ENCODE measurements at places on chromosomes 3 and 15. TPM values are rescaled to one million over a fixed set of nuclear protein-coding genes. Genes with fewer than 3 reads are reported as not detected.

DNA sequence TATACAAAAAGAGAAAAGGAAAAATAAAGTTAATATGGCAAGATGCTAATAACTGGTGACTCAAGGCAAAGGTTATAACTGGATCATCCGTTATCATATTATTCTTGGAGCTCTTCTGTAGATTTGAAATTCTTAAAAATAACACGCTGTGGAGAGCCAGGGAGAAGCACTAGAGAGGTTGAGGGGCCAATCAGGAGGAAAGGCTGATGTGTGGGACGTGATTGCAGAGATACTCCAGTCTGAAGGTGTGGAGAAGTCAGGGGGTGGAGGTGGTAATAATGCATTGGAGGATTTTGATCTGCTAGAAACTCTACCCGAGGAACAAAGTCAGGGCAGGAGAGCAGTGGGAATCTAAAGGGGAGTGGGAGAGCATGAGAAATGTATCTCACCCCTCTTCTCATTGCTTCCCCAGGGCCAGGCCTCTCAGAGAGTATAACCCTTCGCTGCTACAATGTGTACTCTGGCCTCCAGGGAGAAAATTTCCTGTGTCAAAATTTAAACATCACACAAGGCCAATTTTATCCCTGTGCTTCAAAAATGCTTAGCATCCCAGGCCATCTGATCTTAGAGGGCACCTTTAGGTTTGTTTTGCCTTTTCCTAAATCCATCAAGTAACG is 211.5 kb upstream of the SEMA6D start:
- DNase-seq = no peak

DNA sequence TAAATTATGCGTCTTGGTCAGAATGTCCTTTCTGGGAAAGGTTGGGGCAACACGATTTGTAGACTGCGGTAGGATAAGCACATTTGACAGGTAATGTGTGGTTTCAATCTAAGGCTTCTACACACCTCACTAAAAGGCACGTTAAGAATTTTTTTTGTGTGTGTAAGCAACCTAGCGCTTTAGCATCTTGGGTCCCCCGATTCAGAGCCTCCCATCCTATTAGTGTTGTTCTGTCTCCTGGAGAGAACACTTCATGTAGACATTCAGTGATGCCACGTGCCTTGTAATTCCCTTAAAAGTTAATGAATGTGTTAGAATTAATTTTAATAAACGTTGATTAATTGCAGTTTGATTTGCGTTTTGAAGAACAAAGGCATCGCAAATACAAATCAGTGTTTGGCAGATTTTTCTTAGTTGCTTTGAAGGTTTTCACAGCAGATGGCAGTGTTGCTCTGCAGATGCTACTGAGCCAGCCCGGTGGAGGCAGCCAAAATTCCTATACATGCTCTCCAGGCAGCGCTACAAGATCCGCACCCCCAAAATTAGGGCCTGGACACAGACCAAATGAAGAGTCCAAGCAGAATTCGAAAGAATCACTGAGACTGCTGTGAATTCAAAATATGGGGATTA is 63.5 kb downstream of the OTOL1 start:
- peak; percentile 51 for DNase-seq

DNA sequence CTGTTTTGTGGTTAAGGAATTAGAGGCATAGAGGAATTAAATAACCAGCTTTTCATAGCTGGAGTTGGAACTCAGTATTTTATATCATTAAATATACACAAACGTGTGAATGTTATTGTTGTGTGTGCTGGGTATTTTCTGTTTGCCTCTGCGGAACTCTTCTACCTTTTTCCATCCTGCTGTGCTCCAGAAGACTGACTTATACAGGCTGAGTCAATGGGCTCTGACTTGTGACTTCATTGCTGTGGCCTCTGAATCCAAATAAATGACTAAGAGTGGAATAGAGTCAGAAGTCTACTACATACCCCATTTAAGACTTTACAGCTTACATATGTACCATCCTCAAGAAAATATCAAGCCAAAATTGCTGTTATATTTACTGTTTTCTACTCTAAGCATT is 17.6 kb downstream of the ARIH1 start:
- DNase-seq = no peak

DNA sequence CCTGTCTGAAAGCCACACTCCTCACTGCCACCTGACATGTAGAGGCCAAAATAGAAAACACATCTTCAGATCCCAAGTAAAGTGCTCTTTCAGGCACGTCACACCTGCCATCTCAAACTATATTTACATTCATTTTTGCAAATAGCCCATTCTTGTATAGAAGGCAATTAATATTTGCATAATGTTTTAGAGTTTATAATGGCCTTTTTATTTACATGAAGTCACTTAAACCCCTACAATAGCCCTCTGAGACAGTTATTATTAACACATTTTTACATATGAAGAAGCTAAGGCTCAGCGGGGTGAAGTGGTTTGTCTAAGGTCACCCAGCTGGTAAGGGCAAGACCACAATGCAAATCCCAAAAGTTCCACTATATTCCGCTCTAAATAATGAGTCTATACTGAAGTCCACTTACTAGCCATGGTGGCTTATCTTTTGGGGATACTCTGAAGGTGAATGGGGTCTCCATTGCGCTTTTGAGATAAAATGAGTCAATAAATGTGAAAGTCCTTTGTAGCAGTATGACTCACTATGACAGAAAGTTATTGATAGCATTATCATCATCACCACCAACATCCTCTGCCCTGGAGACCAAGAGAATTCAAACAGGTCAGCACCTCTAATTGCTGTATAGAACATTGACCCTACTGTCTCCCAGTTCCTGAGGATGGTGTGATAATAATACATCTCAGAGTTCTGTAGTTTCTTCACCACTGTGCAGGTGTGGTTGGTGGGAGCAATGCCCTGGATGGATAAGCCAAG is 155.9 kb upstream of the BCL6 start:
- no peak for DNase-seq

DNA sequence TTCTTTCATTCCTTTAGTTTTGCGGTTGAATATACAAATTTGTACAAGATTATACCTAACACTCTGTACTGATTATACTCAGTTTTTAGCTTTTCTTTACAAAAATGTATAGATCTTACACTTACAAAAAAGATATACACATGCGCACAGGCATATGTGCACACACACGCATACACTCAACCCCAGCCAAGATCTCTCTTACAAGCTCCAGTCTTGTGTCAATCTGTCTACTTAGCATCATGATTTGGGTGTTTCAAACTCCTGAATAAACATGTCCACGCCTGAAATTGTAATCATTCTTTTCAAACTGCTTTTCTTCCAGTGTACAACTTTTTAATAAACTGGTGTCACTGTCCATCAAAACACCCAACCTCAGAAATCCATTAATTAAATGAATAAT is 180.7 kb downstream of the NAALADL2 start:
- no peak for DNase-seq

- no peak for DNase-seq
These were observed 13.3 kb downstream of the PIK3R4 start for GRCh38 chr3:130733236-130733875.

Gene NPAP1
- 0.58 TPM for total RNA-seq

Gene PRSS50
- 0.26 TPM for total RNA-seq

Gene MBNL1
- 300 TPM for total RNA-seq
